NCI-H1092 (cell line): ENCODE measurements at places on chromosomes 5 and 9.

DNA sequence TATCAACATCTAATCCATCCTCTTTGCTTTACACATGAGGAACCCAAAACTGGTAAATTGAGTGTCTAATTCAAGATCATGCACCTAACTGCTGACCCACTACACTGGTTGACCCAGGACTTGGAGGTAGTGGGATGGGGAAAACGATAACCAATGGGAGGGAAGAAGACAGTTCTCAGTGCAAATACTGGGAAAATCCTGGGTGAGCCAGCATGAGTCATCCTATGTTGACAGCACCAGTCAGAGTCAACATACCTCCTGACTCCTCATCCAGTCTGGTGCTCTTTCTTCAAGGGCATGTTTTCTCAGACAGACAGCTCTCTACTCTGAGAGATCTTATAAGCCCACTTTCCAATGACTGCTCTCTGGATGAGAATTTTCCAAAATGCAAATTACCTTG is 232.8 kb upstream of the PTGER4 start:
- no peak for DNase-seq

- no peak for DNase-seq
Observed at GRCh38 chr5:116488356-116489041, 86.1 kb downstream of the SEMA6A start.

DNA sequence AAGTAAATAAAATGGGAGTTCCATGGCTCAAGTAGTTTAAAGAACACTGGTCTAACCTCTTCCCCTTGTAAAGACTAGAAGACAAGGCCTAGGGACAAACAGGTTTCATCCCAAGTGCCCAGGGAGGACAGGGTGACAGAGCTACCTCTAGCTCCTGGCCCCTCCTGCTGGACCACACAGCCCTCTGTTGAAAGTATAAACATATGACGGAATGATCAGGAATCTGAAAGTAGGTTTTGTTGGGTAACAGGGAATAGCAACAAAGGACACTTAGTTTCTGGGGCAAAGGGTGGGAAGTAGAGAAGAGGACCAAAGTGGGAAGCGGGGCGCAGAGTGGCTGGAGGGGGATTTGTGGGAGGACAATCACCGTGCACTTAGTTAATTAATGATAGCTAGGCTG is 67.0 kb upstream of the DAB2IP start:
- no peak for DNase-seq

- DNase-seq = no peak
Observed at GRCh38 chr9:27566118-27566517, 7.2 kb downstream of the C9orf72 start.

- DNase-seq = peak; percentile 59
Observed at GRCh38 chr9:107422189-107423185, 67.1 kb downstream of the KLF4 start.

DNA sequence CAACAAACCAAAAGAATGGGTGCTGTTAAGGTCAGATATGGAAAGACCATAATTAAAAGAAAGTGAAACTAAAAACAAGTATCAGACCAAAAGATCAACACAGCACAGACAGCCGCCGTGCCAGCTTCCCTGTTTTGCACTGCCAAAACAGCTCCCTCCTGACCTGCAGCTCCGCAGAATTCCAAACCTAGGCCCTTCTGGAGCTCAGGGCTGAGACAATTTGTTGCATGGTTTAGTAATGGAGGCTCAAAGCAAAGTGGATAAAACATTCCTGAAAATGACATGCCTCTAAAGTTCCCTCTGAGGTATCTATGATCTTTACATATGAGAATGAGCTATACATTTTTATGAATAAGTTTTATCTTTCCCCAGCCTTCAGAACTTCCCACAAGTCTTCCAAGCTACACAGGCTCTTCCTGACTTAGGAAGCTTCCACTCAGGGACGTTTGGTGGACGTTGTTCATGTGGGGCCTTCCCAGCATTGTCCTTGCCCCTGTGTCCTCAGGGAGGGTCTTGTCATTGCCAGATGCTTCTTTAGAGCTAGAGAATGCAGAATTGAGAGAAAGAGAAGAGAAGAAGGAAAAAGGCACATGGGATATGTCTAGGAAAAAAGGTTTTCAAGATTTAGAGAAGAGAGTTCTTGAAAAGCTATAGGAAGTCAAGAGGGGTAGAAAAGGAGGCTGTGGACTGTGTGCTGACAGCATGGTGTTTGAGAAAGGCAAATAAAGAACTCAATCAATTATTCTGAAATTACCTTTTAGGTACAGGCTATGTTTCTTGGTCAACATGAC is 28.4 kb upstream of the SSBP2 start:
- no peak for DNase-seq

DNA sequence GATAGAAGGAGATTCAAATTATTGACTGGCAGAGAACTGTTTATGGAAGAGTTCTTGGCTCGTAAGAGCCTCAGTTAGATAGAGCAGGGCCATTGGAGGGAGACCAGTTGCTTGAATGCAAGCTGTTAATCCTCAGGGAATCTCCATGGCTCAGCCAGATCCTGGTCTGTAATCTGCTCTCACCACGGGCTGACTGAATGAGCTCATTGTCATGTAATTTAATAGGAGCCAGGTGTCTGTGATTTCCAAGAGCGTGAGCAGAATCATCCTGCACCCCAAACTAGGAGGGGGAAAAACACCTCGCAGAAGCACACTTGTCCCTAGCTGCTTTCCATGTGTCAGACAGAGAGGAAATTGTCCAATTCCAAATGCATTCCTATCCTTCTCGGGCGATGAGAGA is 19.1 kb upstream of the KCNMB1 start:
- peak; percentile 18 for DNase-seq

DNA sequence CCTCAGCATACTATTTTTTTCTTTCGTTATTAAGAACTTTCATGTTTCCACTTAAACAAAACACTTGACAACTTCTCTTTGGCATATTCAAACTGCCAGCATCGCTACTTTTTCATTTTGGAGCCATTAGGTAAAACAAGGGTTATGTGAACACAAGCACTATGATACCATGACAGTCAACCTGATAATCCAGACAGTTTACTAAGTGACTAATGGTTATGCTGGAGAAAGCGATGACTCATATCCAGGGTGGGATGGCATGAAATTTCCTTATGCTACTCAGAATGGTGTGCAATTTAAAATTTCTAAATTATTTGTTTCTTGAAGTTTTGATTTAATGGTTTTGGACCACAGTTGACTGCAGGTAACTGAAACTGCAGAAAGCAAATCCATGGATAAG is 29.9 kb upstream of the PRSS3 start:
- no peak for DNase-seq

GRCh38 chr9:75451505-75451904 is 363.2 kb downstream of the OSTF1 start:
- no peak for DNase-seq

DNA sequence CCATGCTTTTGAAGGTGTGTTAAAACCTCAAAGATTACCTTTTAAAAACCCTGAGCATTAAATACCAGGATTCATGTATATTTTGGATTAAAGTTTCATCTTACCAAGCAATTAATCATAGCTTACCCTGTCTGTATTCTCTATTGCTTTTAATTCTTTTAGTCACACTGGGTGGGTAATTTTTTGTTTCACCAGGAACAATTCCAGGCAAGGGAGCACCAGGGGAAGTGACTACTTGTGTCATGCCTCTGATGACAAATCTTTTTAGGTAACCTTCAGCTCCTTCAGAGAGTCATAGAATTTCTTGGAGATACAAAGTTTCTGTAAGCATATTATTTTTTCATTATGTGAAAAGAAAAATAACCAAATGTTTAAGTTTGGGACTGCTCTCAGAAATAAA is 33.4 kb upstream of the ANXA1 start:
- no peak for DNase-seq

DNA sequence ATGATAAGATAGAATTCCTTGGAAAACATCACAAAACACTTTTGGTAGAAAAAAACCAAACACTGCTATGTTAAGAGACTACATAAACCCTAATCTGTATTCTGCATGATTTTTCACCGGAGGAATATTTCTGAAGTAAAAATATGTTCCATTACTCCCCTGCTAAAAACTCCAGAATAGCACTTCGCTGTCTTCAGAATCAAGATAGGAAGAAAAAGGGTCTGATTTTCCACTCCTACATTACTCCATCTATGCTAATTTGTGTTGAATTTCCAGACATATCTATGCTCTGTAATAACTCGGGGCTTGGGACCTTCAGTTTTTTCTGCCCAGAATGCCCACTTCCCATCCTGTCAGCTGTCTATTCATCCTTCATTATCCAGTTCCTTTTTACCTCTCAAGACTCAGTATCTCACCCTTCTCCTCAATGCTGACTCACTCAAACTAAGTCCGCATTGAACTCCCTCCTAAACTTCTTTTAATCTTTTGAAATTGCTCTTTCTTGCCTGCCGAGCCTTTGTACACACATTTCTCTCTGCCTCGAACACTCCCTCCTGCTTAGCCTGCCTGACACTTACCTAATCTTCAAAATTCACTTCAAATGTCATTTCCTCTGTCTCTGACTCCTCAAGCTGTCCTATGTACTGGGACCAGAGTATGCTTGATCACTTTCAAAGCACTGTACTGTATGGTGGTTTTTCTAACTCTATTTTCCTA is 171.0 kb downstream of the ARRDC3 start:
- no peak for DNase-seq

DNA sequence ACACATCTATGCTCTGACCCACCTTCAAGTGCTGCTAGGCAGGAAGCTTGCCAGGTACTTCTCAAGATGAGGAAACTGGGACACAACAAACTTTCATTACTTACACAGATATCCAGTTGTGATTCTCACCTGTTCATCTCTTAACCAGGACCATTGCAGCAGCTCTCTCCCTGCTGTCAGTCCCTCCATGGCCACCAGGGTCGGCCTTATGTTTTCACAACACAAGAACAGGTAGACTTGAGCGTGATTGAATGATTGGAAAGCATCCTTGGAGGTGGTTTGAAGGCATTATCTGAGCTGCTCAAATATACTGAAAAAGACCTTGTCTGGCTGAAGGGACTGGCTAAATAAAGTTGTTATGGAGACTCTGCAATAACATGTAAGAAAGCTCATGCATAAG is 94.4 kb downstream of the MTREX start:
- DNase-seq = no peak

- DNase-seq = peak; percentile 44
Observed at GRCh38 chr5:16160706-16161105, 18.9 kb downstream of the MARCHF11 start.

- no peak for DNase-seq
Observed at GRCh38 chr9:21160178-21160577, 6.3 kb downstream of the IFNA21 start.

- DNase-seq = no peak
Observed at GRCh38 chr5:50727149-50727496, 60.7 kb downstream of the PARP8 start.

GRCh38 chr5:15547261-15547839 is 47.4 kb downstream of the FBXL7 start:
- DNase-seq = no peak

GRCh38 chr9:108395421-108395820 is 460.4 kb downstream of the ACTL7B start:
- DNase-seq = no peak

DNA sequence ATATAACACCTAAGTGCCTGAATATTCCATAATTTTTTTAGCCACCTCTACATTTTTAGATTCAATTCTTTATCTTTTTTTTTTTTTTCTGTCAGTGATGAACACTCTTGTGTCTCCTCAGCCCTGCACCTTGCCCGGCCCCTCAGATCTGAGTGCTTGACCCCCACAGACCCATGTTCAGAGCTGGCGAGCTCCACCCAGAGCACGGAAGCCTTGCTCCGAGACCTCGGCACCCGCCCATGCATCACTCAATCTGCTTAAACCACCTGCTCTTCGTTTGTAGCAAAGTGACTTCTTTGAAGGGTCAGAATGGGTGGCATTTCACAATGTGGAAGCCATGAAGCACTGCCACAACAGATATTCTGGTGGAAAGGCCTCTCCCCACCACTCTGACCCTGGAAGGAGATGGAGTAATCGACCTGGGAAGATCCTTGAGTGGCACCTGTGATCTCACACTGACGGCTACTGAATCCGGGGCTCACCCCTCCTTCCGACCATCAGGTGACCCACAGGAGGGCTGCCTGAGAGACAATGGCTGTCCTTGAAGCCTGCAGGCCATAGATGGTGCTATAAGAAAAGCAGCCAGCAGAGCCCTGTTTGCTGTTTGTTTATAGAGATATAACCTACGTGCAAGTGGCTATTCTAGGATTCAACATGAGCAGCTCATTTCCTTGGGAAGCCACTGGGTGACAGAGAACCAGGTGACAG is 261.1 kb upstream of the IRX4 start:
- no peak for DNase-seq

DNA sequence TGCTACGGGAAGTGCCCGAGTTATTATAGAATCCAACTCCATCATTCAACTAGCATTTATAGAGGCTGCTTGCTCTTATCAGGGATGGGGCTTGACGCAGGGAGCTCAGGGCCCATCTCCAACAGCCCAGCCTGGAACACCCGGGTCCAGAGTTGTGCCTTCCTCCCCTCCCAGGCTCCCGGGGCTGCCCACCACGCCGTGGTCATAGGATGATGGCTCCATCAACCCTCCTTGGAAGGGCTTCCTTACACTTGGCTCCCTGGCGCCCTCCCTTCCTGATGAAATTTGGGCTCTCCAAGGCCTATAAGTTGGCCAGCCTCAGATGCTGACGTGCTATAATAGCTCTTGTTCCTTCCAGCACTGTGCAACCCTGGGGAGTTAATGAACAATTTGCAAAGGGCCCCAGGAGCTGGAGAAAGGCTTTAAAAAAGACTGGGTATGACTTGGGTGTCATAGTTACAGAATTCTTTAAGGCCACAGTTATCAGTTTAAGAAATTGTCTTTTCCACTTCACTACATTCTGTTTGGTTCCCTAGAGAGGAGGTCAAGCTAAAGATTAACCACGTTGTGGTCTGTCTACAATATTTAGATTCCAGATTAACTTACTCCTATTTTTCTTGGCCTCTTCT is 42.5 kb upstream of the GADD45G start:
- no peak for DNase-seq

DNA sequence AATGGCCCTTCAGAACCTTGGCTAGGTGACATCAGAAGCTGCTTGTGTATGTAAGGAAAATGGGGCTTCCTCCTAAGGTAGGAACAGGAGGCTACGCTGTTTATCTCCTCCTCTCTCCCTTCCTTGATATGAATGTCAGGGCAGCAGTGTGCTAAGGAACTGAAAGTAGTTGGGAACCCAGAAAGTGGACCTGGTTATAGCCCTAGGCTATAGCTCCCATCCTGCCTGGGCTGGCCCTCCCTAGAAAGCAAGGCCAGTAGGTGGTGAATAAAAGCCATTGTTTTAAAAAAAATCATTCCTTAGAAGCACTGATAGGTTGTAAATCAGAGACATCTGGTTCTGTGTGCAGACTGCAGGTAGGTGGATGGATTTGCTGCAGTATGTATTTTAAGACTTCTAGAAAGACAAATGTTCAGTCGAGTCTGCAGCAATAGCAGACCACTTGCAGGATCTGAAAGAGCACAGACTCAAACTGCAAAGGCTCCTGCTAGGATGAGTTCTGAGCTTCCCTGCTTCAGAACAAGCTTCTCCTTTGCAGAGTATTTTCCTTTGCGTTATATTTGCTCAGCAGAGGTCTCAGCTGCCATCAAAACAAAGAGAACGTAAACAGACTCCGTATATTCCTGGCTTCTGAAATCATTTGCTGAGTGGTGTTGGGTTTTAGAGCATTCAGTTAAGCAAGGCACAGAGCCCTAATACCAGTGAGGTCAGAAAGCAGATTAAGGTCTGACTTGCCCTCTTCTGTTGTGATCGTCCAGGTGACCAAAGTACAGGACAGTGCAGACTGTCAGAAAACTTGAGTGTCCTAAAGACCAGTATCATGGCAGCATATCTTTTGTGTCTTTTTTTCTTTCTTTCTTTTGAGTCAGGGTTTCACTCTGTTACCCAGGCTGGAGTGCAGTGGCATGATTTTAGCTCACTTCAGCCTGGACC is 20.1 kb upstream of the CFAP157 start:
- DNase-seq = no peak
